ENCODE measurements at places on chromosomes 12 and 14.

- DNase-seq, result no peak
Observed at GRCh38 chr12:52147367-52147963, 44.3 kb downstream of the KRT80 start.

DNA sequence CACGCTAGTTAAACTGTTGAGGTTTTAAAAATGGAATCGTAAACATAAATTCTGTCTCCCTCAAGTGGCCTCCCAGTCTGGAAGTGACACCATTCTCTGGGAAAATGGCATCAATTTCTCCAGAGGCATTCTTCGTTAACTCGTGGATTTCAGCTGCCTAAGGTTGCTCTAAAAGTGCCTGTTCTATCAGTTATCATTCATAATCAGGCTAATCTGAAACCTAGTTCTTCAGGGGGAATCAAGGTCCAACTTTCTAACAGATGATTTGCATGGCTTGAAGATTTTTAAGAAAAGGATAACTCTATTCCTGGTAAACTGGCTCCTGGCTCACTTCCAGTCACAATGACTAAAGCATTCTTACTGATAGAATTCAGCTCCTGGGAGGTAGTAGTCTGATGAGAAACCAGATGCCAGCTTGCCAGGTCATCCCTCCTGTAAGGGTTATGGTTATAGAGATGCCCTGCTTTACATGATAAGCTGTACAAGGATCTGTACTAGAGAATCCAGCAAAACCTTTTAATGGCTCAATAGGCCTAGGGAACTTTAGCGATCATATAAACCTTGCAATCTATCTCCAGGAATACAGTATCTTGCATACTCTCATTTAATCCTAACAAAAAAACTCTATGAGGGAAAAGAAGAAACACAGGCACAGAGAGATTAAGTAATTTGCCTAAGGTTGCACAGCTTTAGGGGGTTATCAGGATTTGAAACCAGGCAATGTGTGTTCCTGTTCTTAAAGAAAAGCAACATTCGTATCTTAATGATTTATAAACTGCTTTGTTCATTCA is 1.5 kb downstream of the L3HYPDH start:
- DNase-seq, result no peak

- no peak for DNase-seq
Observed at GRCh38 chr12:13444076-13444475, 247.6 kb downstream of the EMP1 start.

GRCh38 chr14:21136024-21136423 is 19.8 kb downstream of the OR5AU1 start:
- DNase-seq, result no peak

- no peak for DNase-seq
Observed at GRCh38 chr12:31234053-31234840, 91.7 kb downstream of the SINHCAF start.

- DNase-seq, result no peak
Observed at GRCh38 chr12:33967760-33968159, 54.5 kb upstream of the ALG10 start.

DNA sequence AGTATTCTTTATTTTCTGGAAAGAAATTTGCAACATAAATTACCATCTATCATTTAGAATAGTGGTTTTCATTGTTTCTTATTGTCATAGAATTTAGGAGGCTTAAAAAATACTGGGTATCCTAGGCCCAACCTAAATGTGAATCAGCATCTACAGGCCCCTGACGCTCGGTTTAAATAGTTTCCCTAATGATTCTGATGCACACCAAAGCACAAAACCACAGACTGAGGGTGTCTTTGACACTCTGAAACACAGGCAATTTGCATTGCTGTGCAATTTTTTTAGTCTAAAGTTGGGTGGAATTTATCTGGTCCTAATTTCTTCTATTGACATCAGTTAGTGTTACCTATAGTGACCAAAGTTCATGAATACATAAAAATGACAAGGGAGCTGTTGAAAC is 87.6 kb upstream of the SSTR1 start:
- DNase-seq, result no peak

GRCh38 chr12:57941165-57941894 is at the start of gene ATP23:
Gene ATP23, plus strand, starts transcription at chr12:57941567. Its CDS starts 135 bp downstream, at chr12:57941702.
- DNase-seq, result peak; percentile 95

- no peak for DNase-seq
Observed at GRCh38 chr12:115010324-115010995, 326.5 kb upstream of the TBX3 start.

DNA sequence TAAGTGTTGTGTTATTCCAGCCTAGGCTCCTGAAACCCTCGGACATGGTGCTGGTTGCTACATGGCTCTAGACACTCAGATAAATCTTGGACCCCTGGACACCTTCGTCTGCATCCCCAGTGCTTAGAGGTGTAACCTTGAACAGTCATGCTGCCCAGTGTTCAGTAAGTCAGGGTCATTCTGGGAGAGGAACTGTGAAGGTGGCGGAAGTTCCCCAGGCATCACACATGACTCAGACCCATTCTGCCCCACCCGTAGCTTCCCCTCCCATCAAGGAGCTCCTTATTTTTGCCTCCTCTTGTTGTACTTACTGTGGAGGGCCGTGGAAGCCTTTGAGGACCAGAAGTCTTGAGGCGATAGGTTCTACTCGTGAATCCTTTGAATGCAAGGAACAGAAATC is 18.1 kb upstream of the SSPN start:
- no peak for DNase-seq

DNA sequence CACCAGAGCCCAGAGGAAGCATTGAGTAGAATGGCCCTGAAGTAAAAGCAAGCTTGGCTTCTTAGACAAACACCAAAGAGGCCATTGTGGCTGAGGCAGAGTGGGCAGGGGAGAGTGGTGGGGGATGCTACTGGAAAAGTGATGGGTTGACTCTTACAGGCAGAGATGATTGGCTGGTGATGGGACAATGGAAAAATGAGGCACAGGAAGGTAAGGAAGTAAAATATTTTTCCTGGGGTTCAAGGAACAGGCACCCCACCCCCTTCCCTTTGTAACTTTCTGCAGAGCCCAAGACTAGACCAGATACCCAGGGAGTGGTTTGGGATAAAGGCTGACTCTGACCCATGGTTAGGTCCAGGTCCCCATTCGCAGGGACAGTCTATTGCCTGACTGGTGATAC is 34.9 kb upstream of the COL2A1 start:
- no peak for DNase-seq

- DNase-seq, result no peak
Observed at GRCh38 chr12:94622475-94622874, 27.9 kb downstream of the TMCC3 start.

- no peak for DNase-seq
Observed at GRCh38 chr12:106114447-106115068, 24.2 kb downstream of the NUAK1 start.

DNA sequence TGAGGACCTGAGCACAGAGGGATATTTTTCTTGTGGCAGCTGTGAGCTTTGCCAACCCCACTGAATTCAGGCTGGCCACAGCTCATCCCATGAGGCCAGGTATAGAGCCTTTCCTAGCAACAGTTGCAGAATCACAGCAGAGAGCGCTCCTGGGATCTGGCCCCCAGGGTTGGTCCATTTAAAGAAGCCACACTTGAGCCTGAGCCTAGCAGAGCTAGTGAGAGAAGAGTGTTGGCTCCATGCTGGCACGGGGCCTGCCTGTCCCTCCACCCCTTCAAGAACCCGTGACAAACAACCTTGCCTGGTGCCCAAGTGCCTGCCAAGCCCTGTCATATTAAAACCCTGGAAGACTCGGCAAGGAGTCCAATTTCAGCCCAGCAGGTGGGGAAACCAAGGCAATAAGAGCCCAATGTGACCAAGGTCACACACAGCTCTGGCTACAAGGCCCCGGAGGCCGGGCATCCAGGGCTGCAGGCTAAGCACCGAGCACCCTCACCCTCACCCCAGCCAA is 91.6 kb downstream of the LRRC74A start:
- DNase-seq, result no peak

GRCh38 chr12:102958830-102959176 is 1.3 kb downstream of the ASCL1 start:
- no peak for DNase-seq

DNA sequence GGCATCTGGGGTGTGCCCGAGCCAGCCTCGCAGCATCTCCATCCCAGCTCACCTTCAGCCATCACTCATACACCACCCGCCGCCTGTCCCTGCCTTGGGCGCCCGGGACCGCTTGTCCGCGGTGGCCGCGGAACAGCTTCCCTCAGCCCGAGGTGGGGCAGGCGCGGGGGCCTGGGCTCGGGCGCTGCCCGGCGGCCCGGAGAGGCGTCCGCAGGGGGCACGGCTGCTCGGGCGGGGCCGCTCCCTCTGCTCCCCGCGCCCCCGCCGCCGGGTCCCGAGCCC is 430 bp downstream of the SLC41A2 start:
- DNase-seq, result peak; percentile 19

- DNase-seq, result no peak
Observed at GRCh38 chr14:45705940-45706534, 453.0 kb upstream of the MIS18BP1 start.

DNA sequence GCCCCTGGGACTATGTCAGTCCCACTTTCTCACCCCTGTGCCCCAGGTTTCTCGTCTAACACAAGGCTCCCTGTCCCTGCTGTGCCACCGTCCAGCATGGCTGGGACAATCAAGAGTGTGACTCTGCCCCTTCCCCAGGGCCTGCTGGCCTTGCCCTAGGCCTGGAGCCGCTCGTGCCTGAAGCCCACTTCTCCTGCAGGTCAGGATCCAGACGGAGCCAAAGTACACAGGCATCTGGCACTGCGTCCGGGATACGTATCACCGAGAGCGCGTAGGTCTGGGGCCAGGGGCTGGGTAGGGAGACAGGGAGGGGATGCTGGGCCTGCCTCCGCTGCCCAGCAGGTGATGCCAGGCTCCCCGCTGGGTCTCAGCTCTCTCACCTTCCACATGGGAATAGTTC is 2.8 kb downstream of the SLC25A47 start:
- DNase-seq, result no peak

DNA sequence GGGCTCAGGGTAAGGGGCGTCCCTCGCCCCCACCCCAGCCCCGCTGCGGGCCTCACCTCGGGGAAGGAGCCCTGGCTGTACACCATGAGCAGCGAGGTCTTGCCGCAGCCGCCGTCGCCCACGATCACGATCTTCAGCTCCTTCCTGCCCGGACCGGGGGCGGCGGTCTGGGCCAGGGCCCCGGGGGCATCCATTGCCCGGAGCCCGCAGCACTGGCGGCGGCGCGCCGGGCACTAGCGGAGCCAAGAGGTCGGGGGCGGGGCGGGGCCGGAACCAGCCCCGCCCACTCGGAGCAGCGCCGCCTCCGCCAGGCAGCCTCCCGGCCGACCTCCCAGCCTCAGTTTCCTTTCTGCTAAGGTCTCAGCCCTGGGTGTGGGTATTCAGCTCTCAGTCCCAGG is at the start of gene RHOF:
TSS of gene RHOF (minus strand) at position 249 of the 398 bp plus-strand sequence. CDS start at position 194, 55 bp downstream.
- no peak for DNase-seq

- DNase-seq, result no peak
Observed at GRCh38 chr14:72559202-72559601, 334.7 kb downstream of the DPF3 start.

DNA sequence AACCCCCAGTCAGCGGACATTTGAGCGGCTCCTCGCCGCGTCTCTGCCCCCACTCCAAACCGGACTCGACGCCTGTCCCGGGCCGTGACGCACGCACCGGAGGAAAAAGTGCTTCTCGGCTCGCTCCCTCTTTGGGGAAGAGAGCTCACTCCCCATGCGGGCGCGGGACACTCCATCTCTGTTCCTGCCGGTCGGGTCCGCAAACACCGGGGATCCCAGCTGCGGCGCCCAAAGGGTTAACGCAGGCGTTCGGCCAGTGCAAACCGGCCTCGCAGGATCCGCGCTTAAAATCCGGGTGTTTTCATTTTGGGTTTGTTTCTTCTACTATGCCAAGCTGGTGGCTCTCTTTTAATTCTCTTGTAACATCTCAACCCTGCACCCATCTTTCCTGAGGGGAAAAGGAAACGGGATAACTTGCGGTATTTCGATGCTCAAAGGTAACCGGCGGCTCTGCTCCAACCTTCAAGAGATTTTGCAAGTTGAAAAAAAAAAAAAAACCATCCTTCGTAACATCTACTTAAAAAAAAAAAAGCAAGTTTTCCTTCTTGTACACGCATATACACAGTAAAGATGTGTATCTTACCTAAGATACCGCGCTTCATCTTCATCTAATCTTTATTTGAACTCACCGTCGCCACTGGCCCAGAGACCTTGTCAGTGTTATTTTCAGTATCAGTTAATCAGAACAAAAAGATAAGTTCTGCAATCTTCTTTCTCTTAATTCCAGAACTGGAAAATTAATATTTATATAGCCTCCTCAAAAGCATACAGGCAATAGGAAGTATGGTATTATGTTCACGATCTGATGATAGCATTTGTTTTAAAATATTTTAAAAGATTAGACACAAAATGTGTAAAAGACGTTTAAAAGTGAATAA is 1.6 kb upstream of the ATP2B1 start:
- peak; percentile 37 for DNase-seq

GRCh38 chr12:2841056-2841650 is 6.3 kb upstream of the NRIP2 start:
- DNase-seq, result no peak

DNA sequence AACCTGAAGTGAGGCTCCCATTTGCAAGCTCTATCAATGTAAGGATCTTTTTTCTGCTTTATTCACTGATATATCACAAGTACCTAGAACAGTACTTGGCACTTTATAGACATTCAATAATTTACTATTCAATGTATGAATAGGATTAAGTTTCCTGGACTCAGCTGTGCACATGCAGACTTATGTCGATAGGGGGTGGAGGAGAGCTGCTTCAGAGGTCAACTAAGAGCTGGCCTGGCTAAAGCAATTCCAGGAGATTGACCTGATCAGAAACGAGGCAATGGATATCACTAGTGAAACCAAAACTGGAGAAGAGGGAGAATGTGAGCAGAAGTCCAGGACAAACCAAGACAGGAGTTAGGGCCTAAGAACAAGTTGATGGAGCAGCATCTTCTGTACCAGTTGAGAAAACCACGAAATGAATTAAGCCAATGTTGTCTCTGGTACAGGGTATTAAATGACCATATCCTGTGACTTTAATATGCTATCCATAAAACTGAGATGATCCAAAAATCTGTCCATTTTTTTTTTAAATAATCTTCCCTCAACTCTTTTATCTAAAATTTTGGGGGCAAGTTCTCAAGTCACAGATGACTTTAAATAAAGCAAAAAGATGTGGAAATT is 169.2 kb downstream of the PIK3C2G start:
- no peak for DNase-seq

- DNase-seq, result peak; percentile 82
Observed at GRCh38 chr12:64796205-64796845, 28.1 kb upstream of the TBC1D30 start.

GRCh38 chr14:37585101-37585511 is 9.9 kb downstream of the FOXA1 start:
- DNase-seq, result no peak

DNA sequence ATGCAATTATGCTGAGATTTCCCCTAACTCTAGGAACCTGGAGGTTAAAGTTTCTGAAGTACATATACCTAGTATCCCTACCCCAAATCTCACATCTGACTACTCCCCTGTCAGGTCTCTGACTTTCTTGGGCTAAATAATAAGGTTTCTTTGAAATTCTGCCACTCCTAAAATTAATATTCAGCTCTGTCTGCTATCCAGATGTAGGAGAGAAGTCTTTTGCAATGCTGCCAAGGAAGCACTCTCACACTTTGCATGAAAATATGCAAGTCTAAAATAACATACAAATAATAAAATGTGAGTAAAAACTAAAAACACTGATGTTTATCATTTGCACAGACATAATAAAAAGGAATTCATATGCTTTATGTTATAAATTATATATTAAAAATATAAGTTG is 196.9 kb upstream of the LRFN5 start:
- no peak for DNase-seq
